ENCODE measurements at places on chromosomes 7 and 10. TPM values are rescaled to one million over a fixed set of nuclear protein-coding genes. Genes with fewer than 3 reads are reported as not detected.

PLAC9 gene
- 3.2 TPM for total RNA-seq

DRGX gene
- total RNA-seq, result 0.22 TPM

TYSND1 gene
- total RNA-seq, result 15.3 TPM

NUTM2B gene
- total RNA-seq, result 1.0 TPM

PI4K2A gene
- total RNA-seq, result 11.2 TPM

DNA sequence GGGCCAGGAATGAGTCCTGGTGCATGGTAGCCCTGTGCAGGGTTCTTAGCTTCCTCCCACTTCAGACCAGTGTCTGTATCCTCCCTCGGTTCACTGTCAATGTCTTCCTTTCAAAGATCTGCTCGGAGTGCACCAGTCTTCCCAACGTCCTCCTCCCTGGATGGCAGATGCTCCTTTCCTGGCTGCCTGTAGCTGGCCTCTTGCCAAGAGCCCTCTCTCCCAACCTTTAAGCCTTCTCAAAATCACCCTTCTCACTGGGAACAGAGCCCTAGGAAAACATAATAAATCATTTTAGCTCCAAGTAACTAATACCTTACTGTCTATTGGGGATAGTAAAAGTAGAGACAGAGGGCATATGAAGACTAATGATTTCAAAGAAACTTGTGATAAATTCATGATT is 490.6 kb downstream of the CCSER2 start:
- no peak for DNase-seq

DNA sequence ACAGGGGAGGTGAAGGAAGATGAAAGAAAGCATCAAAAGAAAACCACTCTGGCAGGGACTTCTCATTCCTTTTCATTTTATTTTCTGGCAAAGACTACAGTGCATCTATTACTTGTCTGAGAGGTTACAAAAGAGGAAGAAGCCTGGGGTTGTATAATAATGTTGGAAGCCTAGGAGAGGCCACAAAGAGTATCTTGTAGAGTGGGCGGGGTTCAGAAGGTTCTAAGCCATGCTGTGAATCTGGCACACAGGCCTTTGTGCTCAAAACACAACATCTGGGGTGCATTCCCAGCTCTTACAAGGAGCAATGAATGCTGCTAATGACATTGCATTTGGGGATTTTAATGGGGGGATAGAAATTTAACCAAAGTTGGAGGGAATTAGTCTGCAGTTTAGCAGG is 49.4 kb downstream of the MRPL32 start:
- DNase-seq, result no peak

DNA sequence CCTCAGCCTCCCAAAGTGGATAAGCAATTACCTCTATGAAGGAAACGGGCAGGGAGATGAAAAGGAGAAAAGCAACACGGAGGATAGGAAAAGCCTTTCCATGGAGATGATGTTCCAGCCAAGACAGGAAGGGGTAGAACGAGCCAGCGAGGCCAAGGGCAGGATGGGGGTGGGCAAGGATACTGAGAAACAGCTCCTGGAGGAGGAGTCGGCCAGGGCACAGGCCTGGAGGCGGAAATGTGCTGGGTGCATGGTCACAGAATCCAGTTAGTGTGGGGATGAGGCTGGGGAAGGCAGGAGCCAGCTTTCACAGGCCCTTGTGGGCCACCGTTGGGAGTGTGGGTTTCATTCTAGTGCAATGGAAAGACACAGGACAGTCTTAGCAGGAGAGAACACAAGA is 162.6 kb downstream of the JAZF1 start:
- no peak for DNase-seq

GRCh38 chr7:964401-965231 is 10.1 kb upstream of the ADAP1 start:
- no peak for DNase-seq

- DNase-seq, result no peak
These were observed 188.2 kb downstream of the KIF20B start for GRCh38 chr10:89889606-89890005.

- DNase-seq, result no peak
These were observed 54.6 kb downstream of the CPVL start for GRCh38 chr7:29091715-29092114.

- DNase-seq, result no peak
These were observed 103.7 kb downstream of the RNF216 start for GRCh38 chr7:5677538-5678294.
